ENCODE measurements at places on chromosomes 11 and 22. TPM values are rescaled to one million over a fixed set of nuclear protein-coding genes. Genes with fewer than 3 reads are reported as not detected.

GRCh38 chr11:69377953-69378302, 84.0 kb downstream of the MYEOV start:
- no peaks in the 10 kb centered on the region for H3K4me1 ChIP-seq
- no peaks in the 10 kb centered on the region for H3K36me3 ChIP-seq
- H3K4me3 ChIP-seq, result no peak overlapping the region
- no peak overlapping the region for H3K27ac ChIP-seq

GRCh38 chr11:99781074-99781473, 760.3 kb downstream of the CNTN5 start:
- DNase-seq, result no peak
- no peaks in the 10 kb centered on the region for H3K36me3 ChIP-seq
- no peaks in the 10 kb centered on the region for H3K4me1 ChIP-seq

GRCh38 chr11:100515087-100515486, 172.0 kb upstream of the ARHGAP42 start:
- H3K36me3 ChIP-seq, result no peaks in the 10 kb centered on the region
- H3K27ac ChIP-seq, result no peak overlapping the region
- no peak overlapping the region for H3K4me3 ChIP-seq
- no peak for DNase-seq

- H3K4me3 ChIP-seq, result no peak overlapping the region
- DNase-seq, result no peak
These were observed 41.8 kb downstream of the GALNT18 start for GRCh38 chr11:11580012-11580411.

DNA sequence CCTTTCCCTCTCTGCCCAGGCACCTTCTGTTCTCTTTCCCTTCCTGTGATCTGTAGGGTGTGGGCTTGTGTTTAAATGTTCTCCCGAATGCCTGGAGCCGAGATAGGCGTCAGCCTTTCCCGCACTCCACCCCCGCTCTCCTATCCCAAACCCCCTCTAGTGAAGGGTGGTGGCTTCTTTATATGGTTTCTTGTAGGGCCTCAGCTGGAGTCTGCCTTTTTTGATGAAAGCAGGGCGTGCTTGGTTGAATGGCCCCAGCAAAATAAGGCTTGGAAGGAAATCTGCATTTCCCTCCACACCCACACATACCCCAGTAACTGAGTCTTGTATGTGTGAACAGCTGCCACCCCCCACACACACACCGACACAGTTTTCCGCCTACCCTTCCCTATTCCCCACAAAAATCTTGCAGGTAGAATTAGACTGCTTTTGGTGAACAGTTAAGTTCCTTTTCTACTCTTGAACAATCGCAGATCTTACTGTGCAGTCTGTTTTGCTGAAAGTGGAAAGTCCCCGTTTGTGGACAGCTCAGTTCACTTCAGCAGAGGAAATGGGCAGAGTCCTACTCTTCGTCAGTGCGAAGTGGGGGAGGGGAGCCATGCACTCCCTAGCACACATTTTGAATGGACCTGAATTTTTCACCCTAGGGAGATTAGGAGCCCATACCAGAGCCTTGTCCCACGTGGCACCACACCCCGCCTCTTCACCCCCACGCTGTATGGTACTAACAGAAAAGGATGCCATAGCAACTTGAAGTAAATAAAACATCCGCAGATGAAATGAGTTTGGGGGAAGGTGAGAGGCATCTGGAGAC, 25.5 kb upstream of the GRK2 start:
- peak overlapping the region; percentile 99 for H3K4me3 ChIP-seq
- peaks cover 30% of the 10 kb centered on the region for H3K4me1 ChIP-seq
- peak; percentile 78 for DNase-seq
- no peaks in the 10 kb centered on the region for H3K27me3 ChIP-seq
- H3K27ac ChIP-seq, result peak overlapping the region; percentile 99
- H3K36me3 ChIP-seq, result peaks cover 56% of the 10 kb centered on the region

GRCh38 chr11:9573775-9574621, 528 bp downstream of the WEE1 start:
- peaks cover 2% of the 10 kb centered on the region for H3K27me3 ChIP-seq
- H3K4me1 ChIP-seq, result peaks cover 36% of the 10 kb centered on the region
- peak overlapping the region; percentile 91 for H3K4me3 ChIP-seq
- peak overlapping the region; percentile 89 for H3K27ac ChIP-seq
- peak; percentile 26 for DNase-seq
- peaks cover 41% of the 10 kb centered on the region for H3K36me3 ChIP-seq

DNA sequence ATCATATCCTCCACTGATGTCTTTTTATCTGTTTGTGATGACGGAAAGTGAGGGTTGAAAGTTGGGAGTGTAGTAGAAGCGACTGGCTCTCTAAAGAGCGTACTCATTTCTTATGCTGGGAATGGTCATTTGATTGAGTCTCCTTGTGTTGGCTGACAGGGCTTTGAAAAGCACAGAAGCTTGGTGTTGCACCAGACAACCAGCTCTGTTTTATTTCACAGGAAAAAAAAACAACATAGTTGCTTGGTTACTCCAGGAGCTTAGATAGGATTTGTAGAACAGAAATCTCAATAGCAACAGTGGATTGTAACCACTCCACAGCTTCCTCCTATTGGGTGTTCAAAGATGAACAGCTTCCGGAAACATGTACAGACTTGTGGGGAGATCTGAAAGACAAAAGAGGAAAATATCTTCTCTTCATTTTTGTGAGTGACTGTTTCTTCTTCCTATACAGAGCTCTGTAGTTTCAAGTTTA, 2.7 kb downstream of the RBM14 start:
- peak; percentile 20 for DNase-seq
- peak overlapping the region; percentile 93 for H3K4me3 ChIP-seq
- peaks cover 41% of the 10 kb centered on the region for H3K4me1 ChIP-seq
- peak overlapping the region; percentile 97 for H3K27ac ChIP-seq

GRCh38 chr11:13880634-13881033, 81.9 kb upstream of the SPON1 start:
- peaks cover 5% of the 10 kb centered on the region for H3K27me3 ChIP-seq
- H3K4me3 ChIP-seq, result no peak overlapping the region
- H3K27ac ChIP-seq, result no peak overlapping the region
- DNase-seq, result no peak

Gene CEP126
- total RNA-seq, result 0.67 TPM
